NCI-H2107 (cell line): ENCODE measurements at places on chromosomes 7 and 10.

DNA sequence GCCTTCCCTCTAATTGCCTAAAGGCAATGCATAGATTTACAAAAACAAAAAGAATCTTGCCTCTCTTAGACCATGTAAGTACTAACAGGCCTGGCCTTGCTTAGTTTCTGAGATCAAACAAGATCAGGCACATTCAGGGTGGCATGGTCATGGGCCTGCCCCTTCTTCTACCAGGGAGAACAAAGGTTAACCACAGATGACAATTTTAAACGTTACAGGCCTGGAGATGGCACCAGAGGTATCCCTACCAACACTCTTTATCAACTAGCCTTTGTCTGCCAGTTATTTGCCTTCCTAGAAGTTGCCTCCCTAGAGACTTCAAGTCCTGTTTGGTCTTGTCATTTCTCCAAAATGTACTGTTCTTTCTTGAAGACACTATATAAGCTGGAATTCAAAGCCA is 252.6 kb downstream of the DOCK4 start:
- DNase-seq = no peak

- no peak for DNase-seq
Measured at GRCh38 chr10:59325116-59325515, 37.2 kb downstream of the FAM13C start.

GRCh38 chr10:114347791-114348190 is 56.5 kb downstream of the AFAP1L2 start:
- no peak for DNase-seq

GRCh38 chr7:15525652-15526263 is 36.1 kb downstream of the AGMO start:
- DNase-seq = no peak

GRCh38 chr7:140494867-140495266 is 15.6 kb upstream of the MKRN1 start:
- no peak for DNase-seq

DNA sequence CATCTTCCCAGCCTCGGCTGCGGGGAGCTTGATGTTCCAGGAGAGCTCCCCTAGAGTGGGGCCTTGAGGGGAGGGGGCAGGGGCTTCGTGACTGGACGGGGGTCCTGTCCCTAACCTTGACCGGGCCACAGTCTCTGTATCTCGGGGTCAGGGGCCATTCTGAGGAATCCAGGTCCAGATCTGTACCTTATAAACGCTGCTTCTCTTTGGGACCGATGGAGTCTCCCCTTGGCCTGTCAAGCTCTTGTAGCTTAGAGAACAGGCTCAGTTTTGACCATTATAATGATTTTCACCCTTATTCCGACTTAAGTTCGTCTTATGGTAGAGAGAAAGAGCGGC is 831 bp downstream of the ZKSCAN5 start:
- no peak for DNase-seq

DNA sequence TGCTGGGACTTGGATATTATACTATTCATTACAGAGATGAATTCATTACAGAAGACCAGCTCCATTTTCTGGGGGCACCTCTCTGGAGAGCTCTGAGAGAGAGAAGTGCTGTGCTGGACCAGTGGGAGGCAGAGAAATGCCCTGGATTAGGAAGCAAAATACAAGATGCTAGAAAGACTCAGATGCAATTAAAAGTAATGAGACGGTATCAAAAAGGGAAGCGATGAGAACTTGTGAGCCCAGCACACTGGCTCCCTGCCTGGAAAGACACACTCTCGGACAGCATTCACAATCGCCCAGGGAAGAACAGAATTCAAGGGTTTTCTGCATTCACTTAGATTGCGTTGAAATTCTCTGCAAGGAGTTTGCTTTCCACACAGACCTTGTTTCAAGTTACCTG is 3.5 kb upstream of the FRAT2 start:
- no peak for DNase-seq

DNA sequence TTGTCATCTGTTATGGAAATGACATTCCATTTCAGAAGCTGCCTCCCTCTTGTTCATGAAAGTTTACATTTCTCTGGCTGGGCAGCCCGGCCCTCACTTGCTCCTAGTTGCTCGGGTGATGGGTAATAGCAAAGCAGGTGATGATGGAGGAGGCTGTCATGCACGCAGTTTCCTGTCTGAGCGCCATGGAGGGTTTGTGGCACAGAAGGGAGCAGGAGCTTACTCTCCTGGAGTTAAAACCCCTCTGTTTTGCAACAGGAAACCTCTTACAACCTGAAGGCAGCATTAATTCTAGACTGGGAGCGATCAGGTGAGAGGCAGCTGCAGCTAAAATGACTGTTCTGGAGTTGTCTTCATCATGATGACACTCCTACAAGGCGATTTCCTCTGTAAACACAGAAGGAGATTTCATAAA is 34.1 kb upstream of the MKI67 start:
- no peak for DNase-seq

DNA sequence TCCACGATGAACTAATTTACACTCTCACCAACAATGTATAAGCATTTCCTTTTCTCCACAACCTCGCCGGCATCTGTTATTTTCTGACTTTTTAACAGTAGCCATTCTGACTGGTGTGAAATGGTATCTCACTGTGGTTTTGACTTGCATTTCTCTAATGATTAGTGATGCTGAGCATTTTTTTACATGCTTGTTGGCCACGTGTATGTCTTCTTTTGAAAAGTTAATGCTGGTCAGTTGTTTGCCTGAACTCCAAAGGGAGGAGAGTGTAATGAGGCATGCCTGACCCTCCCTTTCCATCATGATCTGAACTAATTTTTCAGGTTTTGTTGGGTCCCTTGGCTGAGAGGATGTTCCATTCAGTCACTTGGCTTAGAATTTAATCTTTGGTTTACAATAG is 50.7 kb upstream of the SVIL start:
- DNase-seq = no peak
